ENCODE measurements at places on chromosomes 4 and X.

- DNase-seq, result no peak
Measured at GRCh38 chrX:29044423-29045184, 457.4 kb downstream of the IL1RAPL1 start.

GRCh38 chrX:43552156-43552555, 103.9 kb upstream of the MAOA start:
- DNase-seq, result no peak

DNA sequence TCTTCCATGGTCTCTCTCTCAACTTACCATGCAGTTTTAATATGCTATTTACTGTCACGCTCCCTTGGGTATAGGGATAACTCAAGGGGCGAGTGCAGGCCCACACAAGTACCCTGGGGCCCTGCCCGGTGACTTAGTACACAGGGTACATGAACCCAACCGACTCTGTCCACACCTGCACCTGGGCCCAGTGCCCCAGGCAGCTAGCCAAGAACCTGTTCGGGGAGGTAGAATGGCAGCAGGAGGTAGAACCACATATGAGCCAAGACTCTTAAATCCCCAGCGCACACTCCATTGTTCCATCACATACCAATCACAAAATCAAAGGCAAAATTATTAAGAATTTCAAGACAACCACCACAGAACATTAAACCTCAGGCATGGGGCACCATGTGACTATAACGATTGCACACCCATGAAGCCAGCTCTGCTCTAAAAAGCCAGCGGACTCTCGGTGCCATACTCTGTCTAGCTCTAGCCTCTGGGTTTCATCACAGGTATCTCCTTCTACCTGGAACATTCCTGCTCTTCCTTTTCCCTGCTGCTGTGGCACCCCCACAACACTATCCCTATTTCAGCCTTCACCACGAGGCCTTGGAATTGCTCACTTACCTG, 14.6 kb downstream of the PHF8 start:
- no peak for DNase-seq

GRCh38 chr4:137193564-137193963, 338.7 kb downstream of the PCDH18 start:
- no peak for DNase-seq

DNA sequence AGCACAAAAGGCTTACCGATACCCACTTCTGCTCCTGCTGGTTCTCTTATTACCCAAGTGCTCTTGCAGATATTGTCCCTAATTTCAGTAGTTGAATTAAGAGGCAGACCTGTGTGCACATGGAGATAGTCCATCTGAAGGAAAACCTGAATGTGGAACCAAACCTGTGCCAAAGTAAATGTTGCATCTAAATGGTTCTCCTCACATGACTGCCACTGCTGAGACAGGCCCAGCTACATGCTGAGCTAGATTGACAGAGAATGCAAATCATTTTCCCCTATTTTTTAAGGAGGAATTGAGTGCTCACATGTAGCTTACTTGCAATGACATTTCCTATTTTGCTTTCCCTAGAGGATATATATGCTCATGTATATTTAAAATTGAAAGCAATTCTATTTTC, 609.1 kb upstream of the TECRL start:
- no peak for DNase-seq

DNA sequence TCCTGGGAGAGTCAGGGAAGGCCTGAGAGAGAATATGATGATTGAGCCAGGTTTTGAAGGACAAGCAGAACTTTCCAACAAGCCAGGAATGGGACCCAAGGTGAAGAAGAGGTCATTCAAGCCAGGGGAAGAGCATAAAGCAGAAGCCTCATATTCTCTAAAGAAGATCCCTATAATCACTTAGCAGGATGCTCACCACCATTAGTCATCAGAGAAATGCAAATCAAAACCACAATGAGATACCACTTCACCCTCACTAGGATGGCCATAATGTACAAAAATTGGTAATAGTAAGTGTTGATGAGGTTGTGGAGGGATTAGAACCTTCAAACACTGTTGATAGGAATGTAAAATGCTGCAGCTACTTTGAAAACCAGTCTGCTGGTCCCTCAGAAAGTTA, 20.5 kb upstream of the SUPT20HL1 start:
- no peak for DNase-seq

DNA sequence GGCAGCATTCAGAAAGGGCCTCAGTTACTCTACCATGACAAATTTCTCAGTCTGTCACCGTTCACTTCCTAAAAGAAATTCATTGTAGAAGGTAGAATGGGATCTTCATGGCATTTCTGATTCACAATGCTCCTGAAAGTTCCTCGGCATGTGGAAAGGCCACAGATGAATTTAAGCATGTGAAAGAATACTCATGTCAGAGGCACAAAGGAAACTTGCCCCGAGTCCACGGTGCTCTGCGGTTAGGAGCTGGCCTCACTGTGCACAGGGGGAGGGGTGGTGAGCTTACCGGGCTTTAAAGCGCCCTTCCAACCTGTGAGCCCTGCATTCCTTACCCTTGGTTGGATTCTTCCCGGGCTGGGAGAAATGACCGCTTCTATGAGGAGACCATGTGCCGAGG, 9.3 kb downstream of the TKTL1 start:
- no peak for DNase-seq

DNA sequence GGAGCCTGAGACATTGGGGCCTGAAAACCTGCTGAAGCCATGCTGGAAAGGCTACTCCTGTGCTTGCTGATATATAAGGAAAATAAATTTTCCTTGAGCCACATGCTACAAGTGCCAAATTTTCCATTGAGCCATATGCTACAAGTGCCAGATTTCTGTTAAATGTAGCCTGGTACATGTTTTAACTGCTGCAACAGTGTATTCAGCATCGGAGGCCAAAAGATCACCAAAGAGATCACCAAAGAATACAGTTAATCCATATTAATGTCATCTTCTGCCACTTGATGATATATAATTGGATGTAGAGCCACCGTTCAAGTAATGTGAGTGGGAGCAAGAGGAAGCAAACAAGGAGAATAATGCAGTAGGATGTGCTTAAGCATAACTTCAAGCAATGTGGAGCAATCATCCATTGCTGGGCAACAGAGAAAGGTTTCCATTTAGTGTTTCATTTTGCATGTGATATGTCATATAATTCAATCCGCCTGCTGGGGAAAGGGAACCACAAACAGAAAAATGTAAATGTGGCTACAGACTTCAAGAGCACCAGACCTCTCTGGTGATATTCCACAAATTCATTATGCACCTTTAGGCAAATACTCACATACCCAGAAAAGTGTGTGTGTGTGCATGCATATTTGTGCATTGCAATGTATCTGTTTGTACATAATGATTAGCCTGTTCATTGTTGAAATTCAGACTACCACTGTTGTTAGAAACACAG, 295.9 kb downstream of the KCNIP4 start:
- DNase-seq, result no peak

DNA sequence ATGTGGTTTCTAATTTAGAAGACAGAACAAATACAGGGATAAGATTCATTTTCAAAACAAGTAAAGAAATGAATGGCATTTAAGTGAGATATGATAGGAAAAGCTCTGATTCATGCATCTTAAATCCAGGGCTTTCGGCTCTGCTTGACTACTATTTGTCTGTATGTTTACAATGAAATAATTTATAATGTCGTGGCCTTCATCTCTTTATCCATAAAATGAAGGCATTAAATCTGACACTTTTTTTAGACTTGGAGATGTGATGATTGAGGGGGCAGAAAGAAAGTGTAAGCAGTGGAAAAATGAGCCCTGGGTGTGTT, 115.7 kb upstream of the KIT start:
- DNase-seq, result no peak
